Kasumi-1 (cell line): ENCODE measurements at places on chromosomes 7 and 10.

DNA sequence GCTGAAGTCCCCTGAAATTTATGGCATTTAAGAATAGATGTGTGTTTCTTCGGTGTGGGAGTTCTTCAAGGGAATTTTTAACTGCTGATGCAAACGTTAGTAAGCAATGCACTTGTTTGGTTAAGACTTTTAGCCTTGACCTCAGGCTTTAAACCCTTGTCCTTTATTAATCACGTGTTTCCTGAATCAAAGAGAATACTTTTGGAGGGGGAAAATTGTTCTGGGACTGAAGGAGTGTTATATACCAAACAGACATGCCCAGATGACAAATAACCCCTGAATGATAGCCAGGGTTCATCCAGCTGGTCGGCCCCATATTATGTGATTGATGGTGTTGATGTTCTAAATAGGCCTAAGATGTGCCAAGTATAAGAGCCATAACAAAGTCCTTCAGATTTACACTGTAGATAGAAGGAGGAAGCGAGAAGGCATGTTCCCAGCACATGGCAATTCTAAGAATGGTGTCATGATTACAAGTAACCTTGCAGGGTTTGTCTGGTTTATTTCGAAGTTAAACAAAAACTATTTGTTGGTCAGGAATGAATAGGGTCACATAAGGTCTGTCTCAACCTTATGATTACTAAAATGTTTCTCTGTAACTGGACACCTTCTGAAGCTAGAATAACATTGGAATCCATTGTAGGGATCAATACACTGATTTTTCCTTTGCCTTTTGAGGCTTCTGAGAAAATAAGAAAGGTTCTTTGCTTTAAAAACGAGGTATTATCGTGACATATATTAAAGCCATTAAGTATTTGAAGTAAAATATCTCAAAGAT, 124.2 kb upstream of the SEM1 start:
- no peak for DNase-seq

DNA sequence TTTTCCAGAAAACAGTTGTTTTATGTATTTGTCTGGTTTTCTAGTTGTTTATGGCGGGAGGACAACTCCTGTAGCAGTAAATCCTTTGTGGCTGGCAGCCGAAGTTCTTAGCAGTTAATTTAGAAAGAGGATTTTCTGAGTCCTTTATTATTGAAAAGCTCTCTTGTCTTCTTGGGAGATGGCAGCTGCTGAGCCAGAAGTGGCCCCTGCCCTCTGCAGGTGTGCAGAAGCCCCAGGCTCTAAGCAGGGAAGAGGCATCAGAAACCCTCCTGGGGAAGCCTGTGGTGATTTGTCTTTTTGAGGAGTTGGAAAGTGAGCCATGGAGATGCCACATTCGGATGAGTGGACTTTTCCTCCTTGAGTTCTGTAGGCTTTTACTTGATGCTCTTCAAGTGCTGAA, 106.3 kb downstream of the GLRX3 start:
- DNase-seq = no peak

DNA sequence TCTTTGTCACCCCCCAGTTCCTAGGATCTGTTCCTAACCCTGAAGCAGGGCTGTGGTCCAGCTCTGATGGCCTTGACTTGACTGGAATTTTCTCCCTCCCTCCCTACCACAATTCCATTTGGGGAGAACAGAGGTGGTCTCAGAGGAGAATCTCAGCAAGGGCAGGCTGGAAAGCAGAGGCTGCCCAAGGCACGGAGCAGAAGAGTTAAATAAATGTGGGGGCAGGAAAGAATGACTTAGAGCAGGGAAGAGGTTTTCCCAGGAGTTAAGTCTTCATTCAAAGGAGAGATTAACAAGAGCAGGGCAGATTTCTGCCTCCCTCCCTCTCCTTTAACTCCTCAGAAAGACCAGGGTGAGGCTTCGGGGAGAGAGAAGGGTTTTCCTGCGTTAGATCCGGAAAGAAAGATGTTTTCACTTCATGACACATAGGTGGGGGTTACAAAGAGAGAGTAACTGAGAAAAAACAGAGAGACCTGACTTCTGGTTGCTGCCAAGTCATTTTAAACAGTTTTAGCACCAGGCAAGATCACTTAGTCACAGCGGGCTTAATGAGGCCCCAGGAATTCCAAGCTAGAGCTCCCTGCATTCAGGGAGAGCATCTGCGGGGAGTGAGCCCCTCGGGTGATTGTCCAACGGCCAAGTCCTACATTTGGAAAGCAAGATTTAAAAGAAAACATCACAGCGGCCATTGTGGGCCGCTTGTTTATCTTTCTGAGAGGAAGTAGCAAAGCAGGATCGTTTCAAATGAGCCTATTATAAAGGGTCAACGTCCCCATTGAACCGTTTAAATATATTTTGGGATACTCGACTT, 78.7 kb downstream of the ARHGAP22 start:
- no peak for DNase-seq

GRCh38 chr10:36473122-36473521, 652.3 kb upstream of the ANKRD30A start:
- DNase-seq = no peak

DNA sequence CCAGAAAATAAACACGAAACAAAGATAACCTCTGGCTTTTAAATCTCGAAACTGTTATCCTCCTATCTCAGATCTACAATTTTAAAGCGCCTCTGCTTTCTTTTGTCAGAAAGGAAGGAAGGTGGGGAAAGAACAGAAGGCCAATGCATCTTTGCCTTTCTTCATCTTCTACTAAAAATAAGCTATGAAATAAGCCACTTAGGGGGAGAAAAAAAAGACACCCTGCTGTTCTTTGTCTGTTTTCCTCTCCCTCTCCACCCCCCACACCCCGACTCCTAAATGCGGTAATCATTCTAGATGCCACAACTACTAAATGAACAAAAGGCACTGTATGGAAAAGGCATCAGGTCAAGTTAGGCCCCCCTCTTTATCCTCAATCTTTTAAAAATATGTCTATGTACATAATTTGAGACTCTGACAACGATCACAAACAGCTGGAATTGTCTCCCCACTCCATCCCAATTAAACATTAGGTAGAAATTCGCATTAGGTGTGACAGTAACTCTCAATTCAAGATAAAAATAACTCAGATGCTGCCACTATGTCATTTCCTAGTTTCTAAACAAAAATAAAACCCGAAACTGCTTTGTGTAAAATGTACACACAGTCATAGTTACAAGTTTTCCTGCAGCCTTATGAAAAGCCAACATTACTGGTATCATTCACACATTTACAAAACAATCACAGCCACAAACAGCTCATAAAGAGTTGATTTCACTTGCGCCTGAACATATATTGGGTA, 2.4 kb downstream of the UBE2H start:
- DNase-seq = no peak

DNA sequence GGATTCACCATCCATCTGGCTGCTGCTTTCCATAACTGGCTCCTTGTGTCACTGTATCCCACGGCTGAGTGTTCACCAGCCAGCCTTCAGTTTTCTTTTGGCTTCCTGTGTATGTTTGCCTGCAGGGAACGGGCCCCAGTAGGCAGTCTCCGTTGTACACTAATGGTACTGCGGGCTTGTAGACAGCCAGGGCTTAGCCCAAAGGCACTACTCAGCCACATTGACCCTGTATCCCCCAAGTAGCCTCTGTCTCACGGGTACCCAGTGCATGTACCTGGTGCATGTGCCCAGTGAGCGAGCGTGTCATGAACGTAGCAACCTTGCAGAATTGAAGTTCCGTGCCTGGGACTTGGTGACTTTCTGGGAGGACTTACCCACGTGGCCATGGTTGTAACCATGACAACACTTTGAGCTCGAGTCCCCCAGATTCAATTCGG, 6.1 kb downstream of the PFKFB3 start:
- DNase-seq = no peak

DNA sequence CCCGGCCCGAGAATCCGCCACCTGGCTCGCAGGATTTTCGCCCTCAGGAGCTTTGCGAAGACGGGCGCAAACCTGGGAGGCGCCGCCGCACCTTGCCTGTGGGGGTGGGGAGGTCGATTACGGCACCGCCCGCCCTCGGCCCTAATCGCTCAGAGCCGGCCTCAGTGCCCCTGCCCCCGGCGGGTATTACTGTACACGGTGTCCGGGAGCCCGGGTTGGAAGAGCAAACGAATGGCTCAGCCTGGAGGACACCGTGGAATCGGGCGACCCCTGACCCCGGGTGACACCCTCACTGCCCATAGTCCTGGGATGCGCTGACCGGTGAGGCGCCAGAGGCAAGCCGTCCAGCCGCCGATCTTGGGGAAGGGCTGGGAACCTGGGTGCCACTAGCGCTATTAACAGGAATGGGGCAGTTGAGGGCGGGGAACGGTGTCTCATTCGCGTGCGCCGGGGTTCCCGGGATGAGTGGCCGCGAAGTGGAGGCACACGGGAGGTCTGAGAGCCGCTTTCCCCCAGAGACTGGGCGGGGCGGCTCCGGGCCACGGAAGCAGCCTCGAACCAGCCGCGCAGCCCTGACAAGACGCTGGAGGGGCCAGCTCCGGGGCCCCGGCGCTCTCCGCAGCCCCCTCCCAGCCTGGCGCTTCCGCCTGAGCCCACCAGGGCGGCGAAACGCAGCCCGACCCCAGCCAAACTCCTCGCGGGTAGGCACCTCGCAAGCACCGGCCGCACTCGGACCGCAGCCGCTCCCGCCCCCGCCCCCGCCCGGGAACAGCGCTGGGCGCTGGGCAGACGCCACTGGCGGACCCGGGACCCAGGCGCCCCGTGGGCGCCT, 167.5 kb downstream of the NRF1 start:
- no peak for DNase-seq

DNA sequence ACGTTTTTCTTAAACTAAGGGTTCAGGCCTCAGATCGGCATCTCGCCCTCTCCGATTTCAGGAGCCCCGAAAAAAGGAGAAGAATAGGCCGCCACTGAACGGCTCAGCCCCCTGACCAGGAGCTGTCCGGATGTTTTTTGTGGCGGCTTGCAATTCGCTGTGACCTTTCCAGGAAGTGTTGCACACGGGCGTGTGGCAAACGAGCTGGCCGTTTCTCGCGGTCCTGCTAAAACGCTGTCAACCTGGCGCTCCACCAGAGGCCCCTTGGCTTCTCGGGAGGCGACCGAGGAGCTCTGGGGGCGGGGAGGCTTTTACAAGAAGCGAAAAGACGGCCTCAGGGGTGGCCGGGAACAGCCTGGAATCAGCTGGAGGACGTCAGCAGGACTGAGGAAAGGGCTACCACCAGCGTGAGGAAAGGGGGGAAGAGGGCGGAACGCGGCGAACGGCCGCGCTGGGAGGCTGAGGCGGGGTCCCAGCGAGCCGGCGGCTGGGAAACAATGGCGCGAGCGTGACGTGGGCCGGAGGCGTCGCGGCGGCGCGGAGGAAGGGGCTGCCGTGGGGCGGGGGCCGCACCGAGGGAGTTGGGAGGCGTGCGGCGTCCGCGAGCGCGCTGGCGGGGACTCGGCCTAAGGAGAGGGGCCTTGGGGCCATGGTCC, 493 bp downstream of the NT5C2 start:
- peak; percentile 80 for DNase-seq
